Calu3 (cell line): ENCODE measurements at places on chromosomes 5 and 9.

DNA sequence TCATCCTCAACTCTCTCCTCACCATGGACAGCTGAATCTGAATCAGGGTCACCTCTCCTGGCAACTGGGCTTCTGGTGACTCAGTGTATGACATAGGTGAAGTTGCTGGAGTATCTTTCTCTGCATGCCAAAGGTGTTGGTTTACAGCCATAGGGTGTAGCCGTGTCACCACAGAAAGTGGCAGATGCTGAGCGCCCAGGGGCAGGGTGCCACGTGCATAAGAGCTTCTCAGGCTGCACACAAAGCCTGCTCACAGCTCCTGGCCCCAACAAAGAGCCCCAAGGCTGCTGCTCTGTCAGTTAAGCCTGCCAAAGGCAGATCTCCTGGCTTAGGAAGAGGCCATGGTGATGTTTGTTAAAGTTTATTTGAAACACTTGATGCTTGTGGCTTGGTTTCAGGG is 297.7 kb upstream of the WWC1 start:
- no peak for DNase-seq

GRCh38 chr9:113345190-113345589 is 4.2 kb upstream of the BSPRY start:
- no peak for DNase-seq

DNA sequence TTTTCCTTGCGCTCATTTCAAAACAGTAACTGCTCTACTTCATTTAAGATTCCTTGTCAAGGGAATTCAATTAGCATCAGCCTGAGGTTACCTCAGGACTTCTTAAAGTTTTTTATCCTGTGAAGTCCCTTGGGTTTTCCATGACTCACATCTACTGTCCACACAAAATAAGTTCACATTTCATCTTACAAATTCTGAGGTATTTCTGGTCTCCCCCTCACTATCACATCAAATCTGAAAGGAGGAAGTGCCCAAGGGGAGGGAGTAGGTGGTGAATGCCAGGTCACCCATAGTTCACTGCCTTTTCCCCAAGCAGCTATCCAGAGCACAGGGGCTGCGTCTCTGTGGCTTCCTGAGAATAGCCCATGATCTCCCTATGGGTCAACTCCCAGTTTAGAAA is 227.1 kb upstream of the NREP start:
- peak; percentile 10 for DNase-seq

DNA sequence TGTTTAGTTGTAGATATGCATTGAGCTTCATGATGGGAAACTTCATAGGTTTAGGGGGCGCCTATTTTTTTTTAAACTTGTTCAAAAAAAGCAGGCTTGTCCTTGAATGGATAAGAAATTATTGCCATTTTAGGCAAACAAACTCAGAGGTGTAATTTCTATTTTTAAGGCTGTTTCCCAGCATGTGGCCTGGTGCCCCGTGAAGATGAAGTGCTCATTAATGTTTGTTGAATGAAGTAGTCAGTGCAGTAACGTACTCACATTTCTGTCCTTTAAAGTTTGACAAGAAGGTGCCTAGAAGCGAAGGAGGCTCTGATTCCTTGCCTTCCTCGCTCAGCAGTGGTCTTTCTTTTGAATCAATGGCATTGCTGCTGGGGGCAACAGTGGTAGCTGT is 54.3 kb downstream of the ZNF618 start:
- DNase-seq = no peak

DNA sequence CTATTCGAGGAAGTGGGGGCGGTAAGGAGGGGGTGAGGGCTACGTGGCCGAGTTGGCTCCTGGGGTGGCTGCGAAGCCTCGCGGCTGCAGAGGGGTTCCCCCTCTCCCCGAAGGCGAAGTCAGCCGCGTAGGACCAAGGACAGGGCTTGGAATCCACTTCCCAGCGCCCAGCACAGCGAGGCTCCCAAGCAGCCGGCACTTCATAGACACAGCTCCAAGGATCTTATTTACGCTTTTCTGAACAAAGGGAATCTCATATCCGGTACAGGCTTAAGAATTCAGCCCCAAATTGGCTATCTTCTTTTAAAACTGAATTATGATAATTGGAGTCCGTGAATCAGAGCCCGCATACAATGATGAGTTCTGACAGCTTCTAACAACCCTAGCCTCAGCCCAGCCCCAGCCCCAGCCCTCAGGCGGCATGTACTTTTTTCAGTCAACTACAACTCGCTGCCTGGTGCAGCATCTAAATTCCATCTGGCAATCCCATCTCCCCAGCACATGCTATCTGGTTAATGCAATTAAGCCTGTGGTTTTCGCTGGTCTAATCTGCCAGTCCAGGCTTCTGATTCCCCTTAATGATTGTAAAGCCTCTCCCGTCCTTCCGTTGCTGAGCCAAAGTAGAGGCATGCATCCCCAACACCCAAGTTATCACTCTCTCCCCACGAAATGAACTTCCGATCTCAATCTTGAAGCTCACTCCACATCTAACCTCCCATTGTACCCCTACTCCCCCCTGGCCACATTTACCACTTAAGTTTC is 1.0 kb downstream of the ELAVL2 start:
- no peak for DNase-seq

DNA sequence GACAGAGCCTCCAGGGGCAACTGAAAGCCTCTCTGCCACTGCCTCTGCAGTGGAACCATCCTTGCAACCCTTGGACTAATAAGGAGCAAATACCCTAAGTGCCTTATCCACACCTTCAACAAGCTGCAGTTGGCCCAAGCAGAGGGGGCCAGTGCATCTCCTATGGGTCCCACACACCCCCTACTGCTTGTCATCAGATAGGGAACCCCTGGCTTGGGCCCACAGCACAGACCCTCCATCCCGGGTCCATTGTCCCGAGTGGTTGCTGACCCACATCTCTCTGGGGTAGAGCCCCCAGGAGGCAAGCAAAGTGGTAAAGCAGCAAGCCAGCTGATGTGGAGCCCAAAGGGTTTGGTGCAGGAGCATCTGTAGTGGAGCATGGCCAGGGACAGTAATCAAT is 119.5 kb downstream of the PJA2 start:
- no peak for DNase-seq

DNA sequence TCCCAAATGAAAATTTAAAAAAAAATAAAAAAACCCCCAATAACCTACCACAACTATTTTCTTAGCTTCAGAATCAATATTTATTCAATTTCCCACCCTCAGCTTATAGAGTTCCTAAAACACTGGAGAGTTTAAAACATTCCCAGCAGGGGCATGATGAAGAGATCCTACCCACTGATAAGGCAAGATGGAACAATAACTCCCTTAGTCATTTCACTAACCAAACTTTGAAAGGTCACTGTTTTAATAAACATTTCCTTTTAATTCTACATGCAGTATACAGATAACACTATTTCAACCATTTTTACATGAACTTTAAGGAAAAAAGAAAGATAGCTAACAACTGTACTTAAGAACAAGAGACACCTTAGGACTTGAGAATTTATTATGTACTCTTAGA is 34.9 kb upstream of the ACOT12 start:
- no peak for DNase-seq

GRCh38 chr5:167709625-167710024 is 581.8 kb upstream of the WWC1 start:
- no peak for DNase-seq
